ENCODE measurements at places on chromosomes 12 and 14.

- no peak for DNase-seq
Measured at GRCh38 chr12:32482226-32482625, 82.9 kb downstream of the FGD4 start.

DNA sequence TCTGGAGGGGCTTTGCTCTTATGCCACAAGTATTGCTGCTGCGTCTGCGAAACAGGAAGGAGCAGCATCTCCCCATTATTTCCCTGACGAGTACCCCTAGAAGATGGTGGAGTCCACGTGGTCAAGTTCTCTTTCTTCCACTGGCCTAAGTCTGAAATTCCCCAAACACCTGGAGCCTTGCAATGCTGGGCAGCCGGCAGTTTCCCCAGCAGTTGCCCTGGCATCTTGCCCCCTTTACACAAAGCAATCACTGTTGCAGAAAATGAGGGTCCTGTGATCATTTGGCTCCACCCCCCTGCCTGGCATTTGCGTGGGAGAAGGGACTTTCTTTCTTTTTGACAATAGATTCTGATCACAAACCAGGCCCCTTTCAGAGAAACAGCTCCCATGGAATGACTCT, 56.9 kb downstream of the FOS start:
- DNase-seq, result no peak

DNA sequence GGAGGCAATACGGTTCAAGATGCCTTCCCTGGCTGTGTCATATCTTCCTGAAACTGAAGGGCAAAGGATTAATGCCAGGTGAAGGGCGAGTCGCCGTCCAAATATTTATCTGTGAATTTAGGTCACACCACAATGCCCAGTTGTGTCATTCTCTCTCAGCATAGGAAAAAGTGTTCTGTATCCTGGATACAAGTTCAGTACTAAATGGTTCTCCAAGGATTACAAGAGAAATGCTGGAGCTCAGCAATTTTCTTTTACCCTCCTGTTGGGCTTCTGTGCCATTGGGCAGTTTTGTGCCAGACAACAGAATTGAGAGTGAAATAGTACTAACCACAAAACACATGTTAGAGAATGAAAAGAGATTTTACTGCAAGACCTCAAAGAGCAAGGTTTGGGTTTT, 493.9 kb downstream of the EGLN3 start:
- DNase-seq, result no peak

- DNase-seq, result no peak
Measured at GRCh38 chr14:51117593-51117992, 22.7 kb upstream of the TRIM9 start.

GRCh38 chr14:80930836-80931389, 10.6 kb downstream of the CEP128 start:
- peak; percentile 29 for DNase-seq

DNA sequence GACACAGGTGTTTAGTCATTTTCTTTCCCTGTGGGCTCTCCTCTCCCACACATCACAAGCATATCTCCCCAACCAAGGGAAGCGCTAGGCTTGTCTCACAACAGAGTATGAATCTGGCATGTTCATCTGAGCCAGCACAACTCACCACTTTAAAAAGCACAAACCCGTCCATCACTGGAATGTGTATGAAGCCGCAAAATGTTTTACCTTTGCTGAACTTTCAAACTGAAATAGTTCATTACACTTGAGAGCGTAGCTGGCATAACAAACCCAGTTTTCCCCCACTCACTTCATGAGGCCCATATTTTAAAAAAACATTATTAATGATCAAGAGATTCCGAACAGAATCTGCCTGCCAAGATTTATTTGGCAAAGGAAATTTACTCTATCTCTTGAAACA, 15.8 kb downstream of the NID2 start:
- no peak for DNase-seq

DNA sequence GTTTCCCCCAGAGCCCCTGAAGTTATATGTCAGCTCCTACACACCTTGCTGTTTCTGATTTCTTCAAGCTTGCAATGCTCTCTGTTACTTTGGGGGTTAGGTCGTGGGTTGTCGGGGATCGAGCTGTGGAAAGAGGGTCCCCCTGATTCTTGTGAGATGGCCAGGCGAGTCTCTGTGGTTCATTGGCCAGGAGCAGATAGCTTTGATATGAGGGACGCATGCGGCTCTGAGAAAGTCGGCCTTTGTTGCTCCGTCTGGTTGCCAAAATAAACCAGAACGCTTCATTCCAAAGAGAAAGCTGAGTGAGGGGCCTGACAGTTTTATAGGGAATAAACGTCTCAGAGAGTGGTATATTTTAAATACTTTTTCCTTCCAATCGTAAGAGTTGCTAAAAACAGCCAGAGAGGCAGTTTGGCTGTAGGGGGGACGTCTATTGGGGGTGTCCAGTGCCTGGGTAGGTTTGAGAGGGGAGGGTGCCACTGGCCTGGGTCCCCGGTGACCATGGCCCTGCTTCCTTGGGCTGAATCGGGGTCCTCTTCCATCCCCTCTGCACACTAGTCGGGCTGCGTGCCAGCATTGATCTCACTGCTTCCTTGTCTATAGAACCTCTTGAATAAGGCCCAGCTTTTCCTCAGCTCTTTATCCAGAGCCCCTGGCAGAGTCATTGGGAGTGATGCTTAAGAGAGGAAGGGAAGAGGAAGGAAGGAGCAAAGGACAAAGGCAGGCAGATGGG, 18.9 kb downstream of the CCND2 start:
- DNase-seq, result no peak

- DNase-seq, result peak; percentile 97
Measured at GRCh38 chr14:65102441-65103149, at the start of gene MAX. Gene MAX (minus strand): TSS chr14:65102517. CDS start chr14:65102339, 178 bp downstream.

GRCh38 chr12:104790296-104791125, 167.6 kb downstream of the SLC41A2 start:
- DNase-seq, result peak; percentile 15

GRCh38 chr14:63598807-63599206, 42.9 kb downstream of the WDR89 start:
- no peak for DNase-seq

- no peak for DNase-seq
Measured at GRCh38 chr14:100807496-100807895, 18.4 kb upstream of the MEG3 start.

- no peak for DNase-seq
Measured at GRCh38 chr12:43320281-43320680, 231.7 kb downstream of the ADAMTS20 start.

GRCh38 chr14:90495357-90496276, 98.8 kb downstream of the CALM1 start:
- DNase-seq, result no peak

- DNase-seq, result no peak
Measured at GRCh38 chr12:52307836-52308805, 13.1 kb downstream of the KRT83 start.

DNA sequence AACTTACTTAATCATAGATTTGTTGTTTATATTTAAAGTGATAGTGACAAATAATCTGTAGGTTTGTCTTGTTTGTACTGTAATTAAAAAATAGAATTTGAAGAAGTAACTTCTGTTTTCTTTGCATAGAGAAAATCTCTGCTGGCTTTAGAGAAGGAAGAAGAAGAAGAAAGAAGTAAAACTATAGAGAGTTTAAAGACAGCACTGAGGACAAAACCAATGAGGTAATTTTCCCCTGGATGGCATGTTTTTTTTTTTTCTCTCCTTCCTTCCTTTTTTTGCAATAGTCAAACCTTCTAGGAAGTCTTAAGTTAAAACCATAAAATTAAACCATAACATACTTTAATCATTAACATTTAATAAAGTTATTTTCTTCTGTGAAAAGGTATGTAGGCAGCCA, 131.9 kb downstream of the DAAM1 start:
- DNase-seq, result no peak

GRCh38 chr12:43318021-43318420, 234.0 kb downstream of the ADAMTS20 start:
- DNase-seq, result no peak

DNA sequence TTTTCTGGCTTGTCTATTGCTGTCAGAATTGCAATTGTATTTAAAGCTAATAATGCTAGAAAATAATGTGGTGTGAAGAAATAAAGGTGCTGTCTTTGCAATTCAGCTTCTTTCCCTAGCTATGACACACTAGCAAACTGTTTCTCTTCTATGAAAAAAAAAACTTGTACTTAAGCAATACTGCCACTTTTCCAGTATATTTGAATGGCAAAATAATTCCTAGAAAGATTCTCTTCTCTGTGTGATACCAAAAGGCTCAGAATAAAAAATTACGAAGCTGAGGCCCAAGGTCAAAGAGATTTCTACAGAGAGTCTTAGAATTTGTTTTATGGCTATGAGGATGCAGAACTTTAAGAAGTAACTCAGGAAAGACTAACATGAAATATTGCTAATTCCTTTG, 235.5 kb downstream of the ADAMTS20 start:
- no peak for DNase-seq

DNA sequence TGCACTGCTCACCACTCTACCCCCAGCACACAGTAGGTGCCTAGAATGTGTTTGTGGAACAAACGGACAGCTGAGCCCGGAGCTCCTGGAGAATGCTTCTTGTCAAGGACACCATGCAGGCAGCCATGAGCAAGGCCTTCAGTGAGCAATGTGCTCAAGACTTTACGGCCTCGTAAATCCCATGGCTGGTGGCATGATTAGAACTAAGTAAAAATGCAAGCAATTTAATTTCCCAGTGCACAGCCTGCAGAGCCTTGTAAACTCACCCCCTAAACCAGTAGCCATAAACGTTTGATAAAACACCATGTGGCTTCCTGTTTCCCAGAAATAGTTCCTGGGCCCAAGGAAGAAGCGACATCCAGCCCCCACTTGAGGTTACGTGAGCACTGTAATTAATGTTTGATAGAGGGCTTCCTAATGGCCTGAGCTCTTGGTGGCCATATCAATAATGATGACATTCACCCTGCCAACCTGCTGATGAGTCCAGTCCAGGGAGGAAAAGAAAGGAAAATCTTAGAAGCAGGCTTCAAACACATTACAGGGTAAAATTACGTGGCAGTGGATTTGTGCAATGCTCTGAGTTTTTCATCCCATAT, 36.4 kb upstream of the FICD start:
- no peak for DNase-seq

DNA sequence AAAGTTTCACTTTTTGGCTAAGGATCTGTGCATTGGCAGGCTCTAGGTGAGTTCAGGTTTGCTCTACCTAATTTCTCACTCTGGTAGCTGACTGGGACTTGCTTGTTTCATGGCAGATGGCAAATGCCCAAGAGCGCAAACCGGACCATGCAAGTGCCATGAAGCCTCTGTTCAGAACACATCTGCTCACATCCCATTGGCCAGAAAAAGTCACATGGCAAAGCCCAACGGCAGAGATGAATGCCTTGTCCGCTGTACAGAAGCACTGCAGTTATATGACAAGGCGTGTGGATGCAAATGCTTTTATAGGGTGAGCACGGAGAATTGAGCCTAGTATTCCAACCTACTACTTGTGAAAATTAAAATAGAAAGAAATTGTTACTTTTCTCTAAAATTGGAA, 202.2 kb upstream of the HMGA2 start:
- DNase-seq, result no peak

DNA sequence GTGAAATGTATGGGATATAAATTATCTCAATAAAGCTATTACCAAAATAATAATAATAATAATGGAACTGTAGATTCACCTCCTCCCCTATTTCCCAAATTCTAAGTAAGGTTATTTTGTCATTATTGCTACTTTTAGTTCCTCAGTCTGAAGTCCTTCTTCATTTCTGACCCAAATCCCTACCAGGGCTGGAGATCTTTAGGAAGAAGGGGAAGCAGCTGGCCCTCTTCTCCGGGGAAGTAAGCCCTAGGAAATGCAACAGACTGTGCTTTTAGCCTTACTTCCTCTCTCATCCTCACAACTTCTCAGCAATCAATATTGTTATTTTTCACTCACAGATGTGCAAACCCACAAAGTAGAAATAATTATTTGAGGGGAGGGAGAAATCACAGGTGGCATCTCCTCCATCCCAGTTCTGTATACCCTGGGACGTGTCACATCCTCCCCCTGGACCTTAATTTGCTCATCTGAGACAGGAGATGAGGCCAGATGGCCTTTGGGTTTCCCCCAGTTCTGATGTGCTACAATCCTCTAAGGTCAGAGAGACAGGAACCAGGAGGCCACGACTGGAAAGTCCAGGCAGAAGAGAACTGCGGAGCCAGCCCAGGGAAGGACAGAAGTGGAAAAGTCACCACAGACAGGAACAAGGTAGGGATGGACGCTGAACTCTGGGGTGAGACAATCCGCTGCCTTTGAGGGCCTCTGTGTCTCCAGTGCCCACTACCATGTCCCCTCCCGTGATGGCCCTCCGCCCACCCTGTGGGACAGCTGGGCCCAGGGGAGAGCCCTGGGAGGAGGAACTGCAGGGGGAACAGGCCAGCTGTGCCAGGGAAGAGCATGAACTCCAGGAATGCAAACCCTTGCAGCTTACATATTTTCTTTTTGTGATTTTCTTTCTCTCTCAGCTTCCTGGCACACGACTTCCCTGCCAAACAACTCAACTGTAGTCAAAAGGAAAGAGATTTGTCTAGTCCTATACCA, 10.6 kb upstream of the TNFRSF1A start:
- no peak for DNase-seq

DNA sequence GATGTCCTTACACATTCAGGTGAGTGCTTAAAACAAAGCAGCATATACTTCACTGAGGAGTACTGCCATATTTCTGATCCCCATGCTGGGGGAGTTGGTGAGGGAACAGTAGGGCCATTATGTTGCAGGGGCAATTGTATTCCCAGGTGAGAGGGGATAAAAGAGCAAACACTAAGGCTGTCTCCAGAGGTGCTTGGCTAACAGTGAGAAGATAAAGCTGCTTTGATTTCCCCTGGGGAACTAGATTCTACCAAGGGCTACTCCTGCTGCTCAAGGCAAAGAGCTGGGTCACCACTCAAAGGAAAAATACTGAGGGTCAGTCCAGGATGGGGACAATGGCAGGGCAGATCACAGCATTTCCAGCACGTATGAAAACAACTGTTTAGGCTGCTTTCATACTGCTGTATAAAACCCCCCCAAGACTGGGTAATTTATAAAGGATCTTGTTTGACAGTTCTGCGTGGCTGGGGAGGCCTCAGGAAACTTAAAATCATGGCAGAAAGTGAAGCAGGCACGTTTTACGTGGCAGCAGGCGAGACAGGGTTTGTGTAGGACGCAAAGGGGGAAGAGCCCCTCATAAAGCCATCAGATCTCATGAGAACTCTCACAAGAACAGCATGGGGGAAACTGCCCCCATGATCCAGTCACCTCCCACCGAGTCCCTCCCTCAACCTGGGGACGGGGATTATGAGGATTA, 47.8 kb upstream of the OR5AU1 start:
- no peak for DNase-seq

- no peak for DNase-seq
Measured at GRCh38 chr12:28033538-28033915, 61.0 kb upstream of the PTHLH start.

- no peak for DNase-seq
Measured at GRCh38 chr14:94775091-94775870, 5.4 kb upstream of the GSC start.

GRCh38 chr12:93738199-93739058, 61.3 kb downstream of the CRADD start:
- DNase-seq, result no peak

All from stimulated activated CD4-positive, alpha-beta T cell treated with anti-CD3 and anti-CD28 coated beads, TNF-alpha, amount 100 ng/mL, for 24 hours (primary cell).